Suprapubic skin (tissue), 4 donors: ENCODE measurements at places on chromosomes 5 and 9.

DNA sequence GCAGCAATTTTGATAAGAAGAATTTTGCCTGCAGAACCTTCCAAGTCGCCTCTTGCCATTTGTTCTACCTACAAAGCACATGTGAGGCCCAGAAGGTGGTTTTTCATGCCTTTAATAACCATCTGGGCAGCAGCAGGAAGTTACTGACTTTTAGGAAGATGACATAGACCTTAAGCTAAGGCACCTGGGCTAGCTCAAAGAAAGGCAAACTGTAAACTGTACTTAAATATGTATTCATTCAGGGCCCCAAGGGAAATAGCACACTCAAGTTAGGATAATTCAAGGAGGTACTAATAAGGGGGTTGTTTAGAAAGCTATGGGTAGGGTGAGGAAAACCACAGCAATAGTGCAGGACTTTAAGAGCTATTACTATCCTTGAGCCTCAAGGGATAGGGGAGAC is 57.3 kb upstream of the HSPB3 start:
- no peak for DNase-seq

- DNase-seq = no peak
Measured at GRCh38 chr9:125540497-125540896, 166.5 kb downstream of the MAPKAP1 start.

DNA sequence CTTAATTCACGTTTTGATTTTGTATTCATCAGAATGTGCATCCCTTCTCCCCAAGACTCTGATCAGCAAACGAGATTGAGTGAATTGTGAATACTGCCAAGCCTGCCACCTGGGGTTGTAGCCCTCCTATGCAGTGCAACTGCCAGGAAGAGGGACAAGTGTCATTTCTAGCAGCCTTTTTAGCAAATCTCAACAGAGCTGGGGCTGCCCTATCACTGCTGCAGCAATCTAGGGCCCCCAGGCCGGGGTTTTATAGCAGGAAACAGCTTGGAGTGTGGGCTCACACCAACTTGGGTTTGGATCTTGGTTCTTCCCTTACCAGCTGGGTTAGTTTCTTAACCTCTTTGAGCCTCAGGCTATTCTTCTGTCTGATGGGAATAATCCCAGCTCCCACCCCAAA is 4.0 kb downstream of the CSF1R start:
- peak; percentile 41 for DNase-seq

DNA sequence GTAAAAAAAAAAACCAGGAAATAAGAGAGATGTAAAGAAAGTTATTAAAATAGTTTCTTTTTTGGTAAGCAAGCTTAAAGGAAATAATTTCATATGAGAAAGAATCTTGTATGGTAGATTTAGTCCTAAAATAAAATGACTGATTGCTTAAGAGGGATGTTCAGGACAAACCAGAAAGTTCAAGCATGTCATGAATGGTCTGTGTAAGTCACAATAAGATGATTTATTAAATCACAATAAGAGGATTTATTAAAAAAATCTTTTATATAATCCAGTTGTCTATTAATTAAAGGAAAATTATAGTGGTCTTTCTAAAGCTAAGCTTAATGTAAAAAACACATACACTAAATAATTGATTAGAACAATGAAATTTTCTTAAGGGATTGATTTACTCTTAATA is 91.8 kb upstream of the OR13F1 start:
- DNase-seq = no peak

GRCh38 chr9:13705918-13706317 is 426.4 kb upstream of the MPDZ start:
- DNase-seq = peak; percentile 85

- DNase-seq = no peak
Measured at GRCh38 chr9:124780757-124781151, 3.8 kb downstream of the OLFML2A start.

DNA sequence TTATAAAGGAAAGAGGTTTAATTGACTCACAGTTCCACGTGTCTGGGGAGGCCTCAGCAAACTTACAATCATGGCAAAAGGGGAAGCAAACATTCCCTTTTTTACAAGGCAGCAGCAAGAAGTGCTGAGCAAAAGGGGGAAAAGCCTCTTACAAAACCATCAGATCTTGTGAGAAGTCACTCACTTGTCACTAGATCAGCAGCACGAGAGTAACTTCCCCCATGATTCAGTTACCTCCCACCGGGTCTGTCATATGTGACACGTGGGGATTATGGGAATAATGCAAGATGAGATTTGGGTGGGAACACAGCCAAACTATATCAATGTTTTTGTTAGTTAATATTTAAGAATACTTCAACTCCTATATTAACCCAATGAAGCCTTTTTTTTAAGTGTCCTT is 275.2 kb upstream of the CDH9 start:
- no peak for DNase-seq

DNA sequence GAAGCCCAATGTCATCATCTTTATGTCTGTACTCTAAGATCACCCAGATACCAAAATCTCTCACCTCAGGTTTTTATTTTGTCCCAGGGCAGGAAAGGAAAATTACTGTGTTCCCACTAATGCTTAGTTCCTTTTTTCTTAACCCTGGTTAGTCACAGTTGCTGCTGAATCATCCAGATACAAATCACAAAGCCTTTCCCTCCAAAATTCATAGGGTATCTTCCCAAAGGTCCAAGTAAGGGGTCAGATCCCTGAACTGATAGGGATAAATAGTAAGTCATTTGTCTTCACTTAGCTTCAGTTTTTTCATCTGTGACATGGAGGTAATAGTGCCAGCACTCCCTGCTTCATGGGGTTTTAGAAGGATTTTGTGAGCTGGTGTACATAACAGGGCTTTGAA is 2.2 kb downstream of the PLCXD3 start:
- DNase-seq = no peak

GRCh38 chr9:102178811-102179210 is 440.4 kb upstream of the GRIN3A start:
- DNase-seq = no peak

GRCh38 chr9:108800632-108801099 is 55.1 kb downstream of the ACTL7B start:
- DNase-seq = no peak

DNA sequence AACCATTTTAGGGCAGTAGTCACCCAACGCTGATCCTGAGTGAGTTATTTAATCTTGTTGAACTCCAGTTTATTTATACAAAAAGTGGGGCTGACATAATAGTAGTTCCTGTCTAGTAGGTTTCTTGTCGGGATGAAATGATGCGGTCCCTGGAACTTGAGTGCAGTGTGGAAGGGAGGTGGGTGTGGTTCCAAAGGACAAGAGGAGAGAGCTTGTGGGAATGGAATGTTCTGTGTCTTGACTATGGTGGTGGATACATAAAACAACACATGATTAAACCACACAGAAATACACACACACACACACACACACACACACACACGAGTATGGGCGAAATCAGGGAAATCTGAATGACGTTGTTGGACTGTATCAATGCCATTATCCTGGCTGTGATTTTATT is 66.1 kb upstream of the BARHL1 start:
- DNase-seq = no peak

DNA sequence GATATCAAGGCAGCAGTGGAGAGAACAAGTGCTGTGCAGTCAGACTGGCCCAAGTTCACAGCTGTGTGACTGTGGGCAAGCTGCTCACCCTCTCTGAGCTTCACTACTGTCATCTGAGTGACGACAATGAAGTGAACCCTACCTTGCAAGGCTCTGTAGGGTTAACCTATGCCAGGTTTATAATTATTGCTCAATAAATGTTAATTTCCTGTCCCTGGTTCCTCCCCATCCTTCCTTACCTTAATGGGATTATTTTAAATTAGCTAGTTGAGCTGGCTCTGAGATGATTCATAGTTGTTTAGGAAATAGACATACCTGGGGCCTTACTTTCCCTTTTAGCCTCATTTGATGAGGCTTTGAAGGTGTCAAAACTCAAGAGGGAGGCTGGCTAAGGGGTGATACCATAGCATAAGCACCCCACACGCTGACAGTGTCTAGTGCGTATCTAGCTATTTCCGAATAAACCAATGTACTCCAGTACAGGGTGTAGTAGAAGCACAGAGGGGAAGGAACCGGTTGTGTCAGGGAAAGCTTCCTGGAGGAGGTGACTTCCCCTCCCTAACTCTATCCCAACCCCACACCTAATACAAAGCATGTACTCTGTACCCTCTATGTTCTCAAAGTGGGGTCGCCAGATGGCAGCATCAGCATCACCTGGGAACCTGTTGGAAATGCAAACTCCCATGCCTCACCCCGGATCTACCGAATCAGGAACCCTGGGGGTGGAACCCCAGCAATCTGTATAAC is 63.3 kb upstream of the SLC25A51 start:
- DNase-seq = no peak

DNA sequence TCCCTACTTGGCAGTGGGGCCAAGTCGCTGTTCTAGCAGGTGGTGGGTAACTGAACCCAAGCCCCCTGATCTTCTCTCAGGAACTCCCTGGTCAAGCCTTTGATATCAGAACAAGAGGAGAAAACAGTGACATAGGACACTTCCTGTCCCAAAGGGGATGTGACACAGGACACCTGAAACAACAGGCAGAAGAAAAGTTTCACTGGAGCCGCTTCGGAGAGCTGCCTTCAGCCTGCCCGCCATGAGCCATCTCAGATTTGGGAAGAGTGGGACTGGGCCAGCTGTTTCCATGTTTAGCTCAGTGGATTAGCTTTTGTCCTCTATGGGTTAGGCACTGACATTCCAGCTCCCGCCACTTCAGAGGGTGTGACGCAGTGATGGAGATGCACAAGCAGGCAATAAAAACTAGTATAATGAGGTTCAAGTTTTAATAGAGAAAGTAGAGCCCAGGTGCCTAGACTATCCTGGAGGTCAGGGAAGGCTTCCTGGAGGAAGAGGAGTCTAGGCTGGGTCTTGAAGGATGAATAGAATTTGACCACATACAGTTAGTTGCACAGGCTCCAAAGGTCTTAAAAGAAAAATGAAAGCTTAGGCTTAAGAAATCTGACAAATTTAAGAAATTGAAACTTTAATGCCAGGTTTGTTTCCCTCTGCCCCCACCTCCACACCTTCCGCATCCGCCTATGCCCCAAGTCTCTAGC is 104.1 kb upstream of the SPRY4 start:
- no peak for DNase-seq

GRCh38 chr9:28190981-28191380 is 617.7 kb upstream of the C9orf72 start:
- no peak for DNase-seq

DNA sequence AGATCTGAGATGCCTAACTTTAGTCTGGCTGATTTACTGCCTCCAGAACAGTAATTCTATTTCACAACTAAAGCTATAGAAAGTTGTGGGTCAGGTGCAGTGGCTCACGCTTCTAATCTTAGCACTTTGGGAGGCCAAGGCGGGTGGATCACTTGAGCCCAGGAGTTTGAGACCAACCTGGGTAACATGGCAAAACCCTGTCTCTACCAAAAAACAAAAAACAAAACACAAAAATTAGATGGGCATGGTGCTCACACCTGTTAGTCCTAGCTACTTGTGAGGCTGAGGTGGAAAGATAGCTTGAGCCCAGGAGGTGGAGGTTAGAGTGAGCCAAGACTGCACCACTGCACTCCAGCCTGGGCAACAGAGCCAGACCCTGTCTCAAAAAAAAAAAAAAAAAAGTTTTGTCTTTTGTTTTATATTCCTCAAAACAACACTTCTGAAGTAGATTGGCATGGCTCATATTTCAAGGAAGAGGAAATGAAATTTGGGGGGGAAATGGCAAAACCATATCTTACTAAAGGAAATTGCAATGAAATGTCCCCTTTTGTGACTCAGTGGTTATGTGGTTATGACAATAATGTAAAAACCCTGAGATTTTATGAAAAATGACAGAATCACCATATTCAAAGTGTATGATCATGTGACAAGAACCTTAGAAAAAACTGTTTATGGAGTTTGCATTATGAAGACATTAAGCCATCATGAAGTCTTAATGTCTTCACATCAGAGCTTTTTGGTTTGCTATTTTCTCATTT is 16.2 kb downstream of the FNBP1 start:
- no peak for DNase-seq

GRCh38 chr5:67983251-67984110 is 232.1 kb upstream of the PIK3R1 start:
- DNase-seq = no peak

DNA sequence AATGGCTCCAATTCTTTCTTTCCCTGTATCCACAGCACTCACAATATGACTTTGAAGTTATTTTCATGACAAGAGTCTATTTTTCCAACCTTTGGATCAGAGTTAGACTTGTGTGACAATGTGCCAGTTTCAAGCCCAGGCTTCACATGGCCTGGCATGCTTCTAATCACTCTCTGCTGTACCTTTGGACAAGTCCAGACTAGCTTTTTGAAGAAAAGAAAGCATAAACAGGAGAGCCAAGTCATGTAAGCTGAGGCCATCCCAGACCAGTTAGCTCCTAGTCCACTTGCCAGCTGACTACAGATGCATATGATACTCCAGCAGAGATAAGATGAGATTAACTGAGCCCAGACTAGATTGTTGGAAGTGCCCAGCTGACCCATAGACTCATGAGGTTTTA is 513.6 kb upstream of the C9orf72 start:
- no peak for DNase-seq

DNA sequence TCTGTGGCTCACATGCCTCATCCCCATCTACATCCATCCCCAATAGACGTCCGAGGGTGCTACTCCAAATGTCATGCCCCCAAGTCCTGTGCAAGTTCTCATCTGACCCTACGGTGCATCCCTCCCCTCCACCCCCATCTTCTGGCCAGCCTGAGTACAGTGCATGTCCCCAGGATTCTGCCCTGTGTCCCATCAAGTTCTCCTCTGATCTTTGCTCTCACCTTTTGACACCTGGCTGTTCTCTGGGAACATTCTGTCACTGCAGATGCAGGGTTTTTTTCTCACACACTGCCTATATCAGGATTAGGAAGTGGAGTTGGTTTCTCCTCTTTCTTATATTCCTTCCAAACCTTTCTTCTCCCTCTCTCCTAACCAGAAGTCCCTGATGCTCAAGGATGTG is 377.2 kb downstream of the GADD45G start:
- no peak for DNase-seq

DNA sequence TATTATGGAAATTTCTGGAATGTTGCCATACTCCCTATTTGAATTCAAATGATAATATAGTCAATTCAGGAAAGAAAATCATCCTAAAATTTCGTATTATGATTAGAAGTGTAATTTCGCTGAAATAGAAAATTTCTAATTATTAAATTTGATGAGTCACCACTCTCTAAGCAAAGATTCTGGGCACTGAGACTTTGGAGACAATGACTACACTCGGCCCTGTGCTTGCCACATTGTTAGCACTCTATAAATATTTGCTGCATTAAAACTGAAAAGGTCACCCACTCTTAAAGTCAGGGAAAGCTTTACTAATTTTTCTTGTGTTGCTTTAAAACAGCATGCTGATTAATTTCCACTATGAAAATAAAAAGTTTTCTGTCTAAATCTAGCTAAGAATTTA is 240.3 kb downstream of the TLE4 start:
- DNase-seq = no peak

- peak; percentile 56 for DNase-seq
Measured at GRCh38 chr9:136059851-136060670, 35.0 kb downstream of the NACC2 start.
